ENCODE measurements at places on chromosomes 7 and 10. TPM values are rescaled to one million over a fixed set of nuclear protein-coding genes. Genes with fewer than 3 reads are reported as not detected.

DNA sequence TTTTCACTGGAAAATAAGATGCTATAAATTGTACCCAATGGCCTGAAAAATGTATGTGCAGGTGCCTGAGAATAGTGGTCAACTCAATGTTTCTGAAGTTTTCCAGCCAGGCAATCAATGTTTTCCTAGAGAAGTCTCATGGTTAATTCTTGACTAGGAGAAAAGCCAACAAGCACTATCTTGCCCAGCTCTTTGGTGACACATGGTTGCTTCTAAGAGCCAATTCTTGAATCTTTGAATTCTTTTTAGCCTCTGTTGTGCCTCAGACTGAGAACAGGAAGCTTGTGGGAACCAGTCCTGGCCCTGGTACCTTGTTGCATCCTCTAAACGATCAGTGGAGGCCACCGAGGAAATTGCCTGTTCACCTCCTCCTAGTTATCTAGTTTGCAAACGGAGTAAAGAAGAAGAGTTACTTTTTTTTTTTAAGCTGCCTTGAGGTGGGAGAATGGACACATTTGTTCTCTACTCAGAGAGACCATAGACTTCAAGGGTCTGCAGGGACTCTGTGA, 144.0 kb upstream of the MKLN1 start:
- no peak for DNase-seq

DNA sequence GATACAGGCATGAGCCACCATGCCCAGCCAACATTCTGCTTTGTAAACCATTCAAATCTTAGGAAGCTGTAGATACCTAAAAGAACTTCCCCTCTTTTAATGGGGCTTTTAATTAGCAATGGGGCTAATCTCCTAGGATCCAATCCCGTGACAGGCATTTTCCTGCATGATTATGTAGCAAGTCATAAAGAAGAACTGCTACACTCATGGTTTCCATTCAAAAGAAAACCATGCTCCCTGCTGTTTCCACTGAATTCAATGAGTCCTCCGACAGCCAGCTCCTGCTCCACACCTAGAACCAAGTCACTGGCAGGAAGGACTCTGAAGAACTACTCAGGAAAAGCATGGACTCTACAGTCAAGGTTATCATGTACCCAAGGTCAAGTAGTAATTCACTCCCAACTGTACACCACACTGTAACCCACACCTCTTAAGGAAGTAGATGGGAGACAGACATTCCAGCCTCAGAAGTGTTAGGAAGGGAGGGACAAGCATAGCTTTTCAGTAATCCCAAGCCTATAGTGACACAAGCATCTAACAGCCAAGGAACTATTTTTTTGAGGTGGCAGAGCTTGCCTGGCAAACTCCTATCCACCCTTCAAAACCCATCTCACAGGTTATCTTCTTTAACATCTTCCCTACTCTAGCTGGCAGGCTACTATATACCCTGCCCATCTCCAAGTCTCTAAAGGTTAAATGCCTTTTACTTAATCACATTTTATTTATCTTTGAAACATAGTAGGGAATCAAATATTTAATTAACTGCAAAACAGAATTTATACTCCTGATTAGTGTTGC, 47.5 kb downstream of the CTBP2 start:
- no peak for DNase-seq

- DNase-seq: no peak
Observed at GRCh38 chr7:107610323-107610722, 30.3 kb downstream of the BCAP29 start.

- DNase-seq: no peak
Observed at GRCh38 chr7:91916051-91916440, 24.6 kb upstream of the AKAP9 start.

DNA sequence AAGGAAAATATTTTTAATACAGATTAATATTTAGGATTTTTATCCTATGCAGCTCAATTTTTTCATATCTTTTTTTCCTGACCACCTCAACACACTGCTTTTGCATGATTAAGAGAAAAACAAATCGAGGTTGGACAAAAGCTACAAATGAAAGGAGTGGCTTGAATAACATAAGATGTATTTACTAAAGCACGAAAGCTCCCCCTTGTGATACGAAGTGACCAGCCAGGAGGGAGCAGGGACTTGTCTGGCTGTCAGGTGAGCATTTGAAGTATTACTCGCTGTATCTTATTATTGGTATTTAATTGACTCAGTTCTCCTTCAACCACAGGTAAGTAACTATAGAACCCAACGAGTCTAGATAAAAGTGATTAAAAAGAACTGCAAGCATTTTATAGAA, 265.2 kb upstream of the PHF14 start:
- peak; percentile 31 for DNase-seq

GRCh38 chr10:22646388-22646853, 68.0 kb downstream of the PIP4K2A start:
- DNase-seq: no peak

GRCh38 chr7:54581511-54581910, 39.3 kb downstream of the VSTM2A start:
- no peak for DNase-seq

- no peak for DNase-seq
Observed at GRCh38 chr7:36279200-36279925, 110.3 kb upstream of the ANLN start.

DNA sequence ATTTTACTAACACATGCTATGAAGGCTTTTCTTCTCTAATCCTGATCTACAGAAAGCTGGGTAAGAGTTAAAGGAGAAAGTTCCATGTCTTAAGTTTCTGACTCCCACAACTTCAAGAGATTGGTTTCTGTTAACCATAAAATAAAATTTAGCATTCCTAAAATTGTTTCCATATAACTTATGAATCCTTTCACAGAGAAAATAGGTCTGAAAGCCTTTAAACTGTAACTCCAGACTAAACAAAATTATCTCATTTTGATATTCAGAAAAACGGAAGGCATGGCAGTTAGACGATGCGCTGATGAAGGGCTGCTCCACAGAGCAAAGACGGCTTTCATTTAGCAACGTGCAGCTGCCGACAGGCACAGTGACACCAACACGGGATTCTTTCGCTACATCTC, 133.3 kb downstream of the SLC25A13 start:
- DNase-seq: no peak

DNA sequence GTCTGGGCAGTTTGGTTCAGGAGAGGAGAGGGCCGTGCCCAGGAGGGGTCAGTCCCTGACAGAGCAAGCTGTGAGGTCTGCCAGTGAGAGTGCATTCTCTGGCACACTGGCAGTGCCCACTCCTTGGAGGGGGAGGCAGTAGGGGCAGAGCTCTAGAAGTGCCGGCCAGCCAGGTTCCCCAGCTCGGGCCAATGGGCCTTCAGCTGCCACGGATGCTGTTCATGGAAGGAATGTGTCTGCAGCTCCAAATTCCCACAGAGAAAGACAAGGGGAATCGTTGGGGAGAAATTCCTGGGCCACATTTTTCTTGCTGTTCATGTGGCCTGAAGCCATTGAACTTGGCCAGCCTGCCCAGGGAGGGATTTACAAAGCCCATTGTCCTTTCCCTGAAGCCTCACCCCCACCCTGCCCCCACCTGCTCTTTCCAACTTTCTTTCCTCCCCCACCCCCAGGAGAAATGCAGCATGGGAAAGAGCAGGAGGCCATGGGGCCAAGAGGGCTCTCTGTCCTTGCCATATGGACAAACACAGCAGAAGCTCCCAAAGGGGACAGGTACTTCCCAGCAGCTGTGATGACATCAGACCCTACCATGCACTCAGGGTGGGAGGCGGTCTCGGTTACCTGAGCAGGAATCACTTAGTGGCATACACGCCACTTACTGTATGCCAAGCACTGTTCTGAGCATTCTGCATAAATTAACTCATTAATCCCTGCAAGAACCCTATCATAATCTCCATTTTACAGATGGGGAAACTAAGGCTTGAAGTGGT, 70.7 kb downstream of the ARHGAP22 start:
- no peak for DNase-seq

DNA sequence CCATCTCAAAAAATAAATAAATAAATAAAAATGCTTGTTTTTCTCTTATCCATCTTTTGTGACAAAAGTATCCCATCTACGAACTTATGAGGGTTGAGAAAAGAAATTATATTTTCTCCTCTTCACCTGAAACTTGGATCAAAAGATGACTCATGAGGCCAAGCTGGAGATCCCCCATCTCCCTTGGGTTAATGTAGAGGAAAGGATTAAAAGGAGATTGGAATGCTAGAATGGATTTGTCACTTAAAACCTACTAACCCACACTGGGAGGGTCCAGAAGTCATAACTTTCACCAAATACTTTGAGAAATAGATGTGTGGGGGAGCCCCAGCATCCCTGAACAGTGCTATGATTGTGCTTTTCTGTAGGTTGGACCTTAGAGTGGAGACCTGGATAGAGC, 46.3 kb upstream of the PIK3CG start:
- no peak for DNase-seq

GRCh38 chr7:107592361-107593024, 12.4 kb downstream of the BCAP29 start:
- no peak for DNase-seq

DNA sequence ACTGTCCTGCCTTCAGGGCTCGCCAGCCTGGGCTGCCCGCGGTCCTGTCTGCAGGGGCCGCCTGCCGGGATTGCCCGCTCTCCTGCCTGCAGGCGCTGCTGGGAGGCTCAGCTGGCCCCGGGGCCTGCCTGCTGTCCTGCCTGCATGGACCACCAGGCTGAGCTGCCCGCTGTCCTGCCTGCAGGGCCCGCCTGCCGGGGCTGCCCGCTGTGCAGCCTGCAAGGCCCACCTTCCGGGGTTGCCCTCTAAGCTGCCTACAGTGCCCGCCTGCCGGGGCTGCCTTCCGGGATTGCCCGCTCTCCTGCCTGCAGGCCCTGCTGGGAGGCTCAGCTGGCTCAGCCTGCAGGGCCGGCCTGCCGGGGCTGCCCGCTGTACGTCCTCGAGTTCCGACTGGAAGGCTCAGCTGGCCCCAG, 164.4 kb downstream of the GLRX3 start:
- DNase-seq: no peak

DNA sequence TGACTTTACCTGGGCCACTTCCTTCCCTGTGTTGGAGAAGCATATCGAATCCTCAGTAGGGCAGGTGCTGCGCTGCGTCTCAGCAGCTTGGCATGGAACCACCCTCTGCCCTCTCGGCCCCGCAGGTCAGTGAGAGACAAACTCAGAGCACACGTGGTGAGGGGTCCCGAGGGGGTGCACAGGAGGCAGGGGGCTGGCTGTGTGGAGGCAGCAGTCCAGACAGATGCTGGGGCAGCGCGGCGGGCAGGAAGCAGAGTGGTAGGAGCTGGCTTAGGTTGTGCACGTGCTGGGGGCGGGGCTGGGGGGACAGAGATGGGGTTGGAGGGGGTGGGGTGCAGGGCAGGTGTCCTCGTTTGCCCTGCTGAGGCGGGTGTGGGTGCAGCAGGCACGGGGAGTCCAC, 33.1 kb downstream of the NUB1 start:
- no peak for DNase-seq

- DNase-seq: no peak
Observed at GRCh38 chr7:70416986-70417655, 714.8 kb upstream of the GALNT17 start.

DNA sequence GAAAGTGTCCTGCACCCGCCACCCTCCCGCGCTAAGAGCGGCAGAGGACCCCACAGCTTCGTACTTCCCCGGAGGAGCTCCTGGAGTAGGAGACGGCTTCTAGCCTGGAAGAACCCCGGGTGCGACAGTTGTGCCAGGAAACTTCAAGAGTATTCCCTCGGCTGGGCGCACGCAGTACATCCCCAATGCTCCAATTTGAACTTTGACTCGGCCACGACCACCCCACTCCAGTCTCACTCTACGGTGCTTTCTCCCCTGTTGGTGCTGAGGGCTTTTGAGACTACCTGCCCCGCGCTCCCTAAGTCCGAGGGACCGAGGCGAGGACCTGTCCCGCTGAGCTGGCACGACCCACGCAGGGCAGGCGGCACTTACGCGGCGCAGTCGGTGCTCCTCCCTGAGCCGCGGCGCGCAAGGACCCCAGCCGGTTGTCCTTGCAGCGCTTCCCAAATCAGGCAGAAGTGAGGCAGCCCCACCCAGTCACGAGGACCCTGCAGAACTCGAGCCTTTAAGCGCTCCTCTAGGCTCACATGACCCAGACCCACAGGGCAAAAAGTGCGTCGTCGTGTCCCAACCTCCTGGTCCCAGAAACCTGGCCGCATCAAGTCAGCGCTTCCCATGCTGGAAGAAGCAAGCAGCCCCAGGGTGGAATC, at the start of gene CPVL:
TSS of gene CPVL (minus strand) at position 481 of the 650 bp plus-strand sequence. CDS start 25,476 bp downstream, outside the sequence.
- peak; percentile 41 for DNase-seq

- DNase-seq: no peak
Observed at GRCh38 chr10:95610727-95611126, 45.8 kb downstream of the ALDH18A1 start.

DNA sequence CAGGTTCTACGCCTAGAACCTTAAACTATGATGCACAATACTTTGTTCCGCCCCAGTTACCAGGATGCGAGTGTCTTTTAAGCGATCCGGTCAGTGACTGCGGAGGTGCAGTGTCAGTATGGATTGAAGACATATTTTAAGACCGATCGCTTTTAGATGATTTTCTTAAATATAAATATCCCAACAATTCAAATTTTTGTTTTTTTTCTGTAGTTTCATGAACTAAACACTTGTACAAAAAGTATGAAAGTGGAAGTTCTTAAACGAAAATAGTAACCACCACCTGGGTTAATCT, 835 bp downstream of the COMMD3 start:
- DNase-seq: no peak

- no peak for DNase-seq
Observed at GRCh38 chr7:127652333-127653248, 597 bp downstream of the SND1 start.

DNA sequence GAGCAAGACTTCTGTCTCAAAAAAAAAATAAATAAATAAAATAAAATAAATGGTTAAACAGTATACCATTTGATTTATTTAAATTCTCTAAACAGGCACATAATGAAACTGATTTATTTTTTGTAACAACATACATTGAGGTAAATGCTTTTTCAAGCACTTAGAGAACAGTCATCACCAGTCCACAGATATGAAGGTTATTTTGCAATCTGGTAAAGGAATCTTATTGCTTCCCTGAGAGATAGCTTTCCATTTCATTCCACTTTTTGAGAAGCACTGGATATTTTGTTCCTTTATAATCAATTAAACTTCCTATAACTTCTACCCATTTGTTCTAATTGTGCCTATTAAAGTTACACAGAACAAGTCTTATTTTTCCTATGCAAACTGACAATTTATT, 5.2 kb downstream of the CEP55 start:
- no peak for DNase-seq

C10orf67 gene
- 0.09 TPM for total RNA-seq

HOXA11 gene
- total RNA-seq: 7.1 TPM

SPDYE1 gene
- total RNA-seq: not detected

KCP gene
- total RNA-seq: not detected

LIPN gene
- total RNA-seq: not detected

SPDYE3 gene
- total RNA-seq: not detected

NME8 gene
- not detected for total RNA-seq
